Activated T-helper 9 cell treated with anti-CD3 and anti-CD28 coated beads, Interleukin-2, amount 50 U/mL, for 16 hours (primary cell): ENCODE measurements at places on chromosomes 2 and 18.

- no peak for DNase-seq
Observed at GRCh38 chr2:152480821-152481399, 145.9 kb downstream of the FMNL2 start.

GRCh38 chr2:61670591-61671501 lies 132.7 kb upstream of the XPO1 start:
- no peak for DNase-seq

- no peak for DNase-seq
Observed at GRCh38 chr18:67367540-67367939, 149.0 kb downstream of the DSEL start.

DNA sequence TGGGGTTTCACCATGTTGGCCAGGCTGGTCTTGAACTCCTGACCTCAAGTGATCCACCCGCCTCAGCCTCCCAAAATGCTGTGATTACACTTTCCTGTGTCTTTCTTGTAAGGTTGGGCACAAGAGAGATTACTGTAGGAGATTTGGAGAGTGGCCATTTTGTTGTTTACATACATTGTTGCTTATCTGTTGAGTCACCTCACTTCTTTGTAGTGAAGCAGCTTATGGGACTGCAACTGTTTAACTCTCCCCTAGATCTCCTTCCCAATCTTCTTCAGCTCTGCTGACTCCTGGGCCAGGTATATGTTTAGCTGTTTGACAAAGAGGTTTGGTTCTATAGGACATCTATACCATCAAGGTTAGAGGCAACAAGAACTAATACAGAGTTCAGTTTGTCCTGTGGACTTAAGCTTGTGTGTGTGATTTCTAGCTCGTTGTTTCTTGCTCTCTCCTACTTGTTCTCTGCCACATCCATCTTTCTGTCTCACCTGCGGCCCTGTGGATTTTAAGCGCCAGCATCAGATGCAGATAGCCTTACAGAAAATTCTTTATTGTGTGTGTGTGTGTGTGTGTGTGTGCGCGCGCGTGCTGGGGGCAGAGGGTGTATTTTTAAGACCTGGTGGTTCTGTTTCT lies 95.4 kb downstream of the HAUS1 start:
- no peak for DNase-seq

DNA sequence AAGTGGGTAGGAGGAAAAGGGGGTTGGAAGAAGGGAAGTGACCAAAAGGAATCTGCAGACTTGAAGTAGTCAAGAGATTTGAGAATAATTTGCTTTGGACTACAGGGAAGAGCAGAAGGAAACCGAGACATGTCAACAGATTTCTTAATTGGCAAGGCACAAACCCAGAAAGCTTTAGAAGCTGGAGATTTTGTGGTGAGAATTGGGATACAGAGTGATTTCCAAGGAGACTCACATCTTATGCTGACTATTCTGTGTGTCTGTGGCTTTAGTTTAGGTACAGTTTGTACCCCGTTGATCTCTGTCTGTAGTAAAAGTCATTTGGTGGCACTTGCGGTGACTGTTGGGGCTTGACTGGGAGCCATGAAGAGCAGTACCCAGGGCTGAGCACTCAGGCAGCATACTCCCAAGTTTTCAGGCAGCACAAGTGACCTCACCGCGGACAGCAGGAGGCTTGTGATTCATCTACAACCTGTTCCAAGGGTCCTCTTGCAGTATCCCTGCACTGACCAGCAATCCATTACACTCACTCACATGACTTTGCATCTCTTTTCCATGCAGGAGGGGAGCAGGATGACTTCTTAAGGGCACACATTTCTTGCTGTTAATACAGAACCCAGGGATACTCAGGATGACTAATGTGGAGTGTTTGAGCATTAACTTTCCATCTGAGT lies 97.1 kb upstream of the TNP1 start:
- DNase-seq = no peak

DNA sequence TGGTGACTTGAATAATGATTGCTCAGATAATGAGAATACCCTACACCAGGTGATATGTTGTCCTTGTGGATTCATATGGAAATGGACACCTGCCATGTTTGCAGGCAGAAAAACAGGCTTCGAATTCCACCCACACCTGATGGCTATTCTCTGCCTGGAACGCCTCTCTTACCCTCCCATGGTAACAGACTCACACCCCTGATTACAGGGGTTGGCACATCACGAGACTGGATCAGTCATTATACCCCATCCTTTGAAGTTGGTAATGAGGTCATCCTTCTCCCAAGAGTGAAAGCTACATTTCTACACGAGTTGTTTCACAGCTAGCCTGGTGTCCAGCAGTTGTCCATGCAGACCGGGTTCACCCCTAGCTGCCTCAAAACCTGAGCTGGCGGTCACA lies 71.4 kb upstream of the MBOAT2 start:
- no peak for DNase-seq

GRCh38 chr2:77147153-77147552 lies 375.0 kb downstream of the LRRTM4 start:
- no peak for DNase-seq

DNA sequence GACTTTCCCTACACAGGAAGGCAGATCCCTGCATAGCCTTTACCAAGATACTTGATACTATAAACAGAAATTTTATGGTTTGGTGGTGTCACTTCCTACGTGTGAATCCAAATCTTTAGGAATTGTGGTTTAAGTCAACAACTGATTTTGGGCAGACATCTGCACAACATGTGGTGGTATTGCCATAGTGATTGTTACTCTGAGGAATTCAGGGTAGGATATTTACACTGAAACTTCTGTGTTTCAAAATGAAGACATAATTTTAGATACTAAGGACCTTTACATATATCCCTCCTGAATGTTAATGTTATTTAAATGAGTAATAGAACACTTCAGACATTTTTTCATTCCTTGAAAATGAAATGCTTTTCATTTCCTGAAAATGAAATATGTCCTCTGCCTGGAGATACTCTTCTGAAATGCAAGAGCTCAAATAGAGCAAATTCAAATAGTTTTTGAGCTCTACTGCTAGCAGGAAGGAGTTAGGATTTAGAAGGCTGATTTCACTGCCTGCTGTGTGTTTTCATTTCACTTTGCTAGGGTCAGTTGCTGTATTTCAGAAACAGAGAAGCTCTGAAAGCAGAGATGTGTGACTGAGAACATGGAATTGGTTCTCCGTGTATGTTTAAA lies 77.2 kb downstream of the MDH1 start:
- no peak for DNase-seq

- DNase-seq = no peak
Observed at GRCh38 chr18:50606609-50607008, 46.7 kb downstream of the MAPK4 start.

DNA sequence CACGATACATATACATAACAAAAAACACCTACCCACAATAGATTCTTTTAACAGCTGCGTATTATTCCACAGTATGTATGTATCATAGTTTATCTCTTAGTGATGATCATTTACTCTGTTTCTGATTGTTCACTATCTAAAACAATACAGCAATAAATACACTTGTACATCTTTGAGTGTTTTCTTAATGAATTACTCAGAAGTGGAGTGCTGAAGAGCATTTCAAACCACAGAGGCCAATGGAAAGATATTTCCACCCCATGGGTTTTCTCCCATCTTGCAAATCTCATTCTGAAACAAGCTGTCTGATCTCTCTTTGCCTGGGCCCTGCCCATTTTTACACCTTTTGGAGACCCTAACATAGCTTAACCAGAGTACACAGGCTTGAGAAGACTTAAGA lies 113.8 kb upstream of the KLF7 start:
- no peak for DNase-seq

GRCh38 chr18:10100941-10101701 lies 187.3 kb downstream of the VAPA start:
- DNase-seq = no peak
